SJSA1 (cell line): ENCODE measurements at places on chromosomes 2 and 18. TPM values are rescaled to one million over a fixed set of nuclear protein-coding genes. Genes with fewer than 3 reads are reported as not detected.
A peak's percentile ranks its signal among the peaks of the same experiment; 100 is the strongest.

DNA sequence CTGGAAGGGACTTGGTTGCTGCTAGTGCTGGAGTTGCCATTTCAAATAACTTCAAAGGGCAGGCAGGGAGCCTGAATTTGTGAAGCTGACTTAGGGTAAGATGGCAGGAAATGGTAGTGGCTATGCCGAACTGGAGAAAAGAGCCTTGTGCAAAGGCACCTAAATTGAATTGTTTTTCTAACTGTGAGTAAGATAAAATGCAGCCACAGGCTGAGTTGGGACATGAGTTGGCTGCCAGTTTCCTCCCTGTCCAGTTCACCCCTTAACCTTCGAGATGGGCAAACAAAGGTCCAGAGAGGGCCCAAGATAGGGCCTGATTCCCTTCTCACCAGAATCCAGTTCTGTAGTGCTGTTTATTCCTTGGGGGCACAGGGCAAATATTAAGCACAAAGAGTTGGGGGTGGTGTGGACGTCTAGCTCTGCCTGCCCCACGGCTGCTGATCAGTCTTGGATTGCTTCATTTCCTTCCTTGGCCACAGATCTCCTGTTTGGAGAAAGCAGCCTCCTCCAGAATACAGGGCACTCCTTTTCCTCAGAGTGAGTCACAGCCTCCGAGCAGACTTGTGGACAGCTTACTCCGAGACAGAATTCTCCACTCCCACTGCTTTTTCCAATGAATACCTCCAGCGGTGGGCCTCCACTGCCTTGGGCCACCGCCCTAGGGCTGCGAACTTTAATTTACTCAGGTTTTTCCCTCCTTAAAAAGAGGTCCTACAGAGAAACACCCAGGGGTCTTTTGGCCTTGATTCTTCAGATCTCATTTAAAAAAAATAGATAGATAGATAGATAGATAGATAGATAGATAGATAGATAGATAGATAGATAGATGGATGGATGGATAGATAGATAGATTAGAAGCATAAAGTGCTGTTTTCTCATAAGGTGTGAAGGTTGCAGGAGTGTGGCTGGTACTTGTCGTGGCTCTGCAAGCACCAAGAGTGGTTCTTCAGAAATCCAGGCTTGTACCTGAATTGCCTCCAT lies 18.4 kb upstream of the SLC20A1 start:
- DNase-seq, result peak; percentile 78
- H3K4me3 ChIP-seq, result no peak overlapping the region
- peak overlapping the region; percentile 51 for H3K27ac ChIP-seq
- H3K27me3 ChIP-seq, result no peaks in the 10 kb centered on the region
- H3K4me1 ChIP-seq, result peaks cover 81% of the 10 kb centered on the region
- no peaks in the 10 kb centered on the region for H3K36me3 ChIP-seq

GRCh38 chr2:106363791-106364190 lies 104.4 kb downstream of the RGPD3 start:
- DNase-seq, result no peak
- H3K4me1 ChIP-seq, result no peaks in the 10 kb centered on the region
- no peak overlapping the region for H3K27ac ChIP-seq
- H3K4me3 ChIP-seq, result no peak overlapping the region
- H3K36me3 ChIP-seq, result no peaks in the 10 kb centered on the region
- no peaks in the 10 kb centered on the region for H3K27me3 ChIP-seq

- peaks cover 38% of the 10 kb centered on the region for H3K36me3 ChIP-seq
- H3K4me1 ChIP-seq, result peaks cover 16% of the 10 kb centered on the region
- peak overlapping the region; percentile 87 for H3K4me3 ChIP-seq
- DNase-seq, result no peak
Measured at GRCh38 chr2:210003359-210003758, 921 bp downstream of the RPE start.

DNA sequence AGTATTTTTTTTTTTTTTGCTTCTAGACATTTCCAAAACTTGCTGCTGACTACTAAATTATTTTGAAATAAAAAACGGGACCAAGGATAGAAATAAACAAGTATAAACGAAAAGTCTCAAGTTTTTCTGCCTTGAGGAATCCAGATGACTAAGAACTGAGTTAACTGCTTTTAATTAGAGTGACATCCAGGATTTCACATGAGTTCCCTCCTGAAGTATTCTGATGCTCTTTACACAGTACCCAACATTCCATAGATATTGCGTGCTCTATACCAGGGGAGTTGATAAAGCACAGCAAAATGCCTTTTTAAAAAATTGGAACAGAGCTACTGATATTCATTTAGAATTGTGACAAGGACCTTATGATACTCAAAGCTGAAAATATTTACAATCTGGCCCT lies 618.0 kb downstream of the CCDC85A start:
- H3K27me3 ChIP-seq, result no peaks in the 10 kb centered on the region
- H3K4me3 ChIP-seq, result no peak overlapping the region
- no peaks in the 10 kb centered on the region for H3K36me3 ChIP-seq
- no peak overlapping the region for H3K27ac ChIP-seq

DNA sequence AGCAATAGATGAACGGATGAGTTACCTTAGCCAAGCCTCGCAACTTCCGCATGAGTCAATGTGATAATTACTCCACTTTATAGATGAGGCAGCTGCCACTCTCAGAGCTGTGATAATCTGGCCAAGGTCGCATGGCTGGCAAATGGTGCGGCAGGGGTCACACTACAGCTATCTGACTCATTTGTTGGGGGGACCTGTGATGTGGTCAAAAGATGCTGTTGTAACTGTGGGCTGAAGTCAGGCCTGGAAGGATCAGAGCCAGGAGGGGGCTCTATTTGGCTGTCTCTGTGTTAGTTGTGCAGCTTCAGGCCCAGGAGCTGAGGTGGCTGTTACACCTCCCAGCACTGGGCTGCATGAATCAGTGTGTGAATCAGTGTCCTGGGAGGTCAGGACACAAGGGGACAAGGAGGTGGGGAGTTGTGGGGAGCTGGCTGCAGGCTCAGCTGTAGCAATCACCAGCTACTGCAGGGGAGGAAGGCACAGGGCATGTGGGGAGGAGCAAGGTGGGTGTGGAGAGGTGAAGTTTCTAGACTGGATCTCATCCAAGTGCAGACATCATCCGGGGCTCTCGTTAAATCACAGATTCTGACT lies 33.1 kb downstream of the NGEF start:
- H3K36me3 ChIP-seq, result no peaks in the 10 kb centered on the region
- DNase-seq, result peak; percentile 83
- no peaks in the 10 kb centered on the region for H3K27me3 ChIP-seq
- H3K4me3 ChIP-seq, result no peak overlapping the region
- no peak overlapping the region for H3K27ac ChIP-seq

GRCh38 chr18:59640721-59641120 lies 56.5 kb downstream of the CCBE1 start:
- no peaks in the 10 kb centered on the region for H3K27me3 ChIP-seq
- no peaks in the 10 kb centered on the region for H3K36me3 ChIP-seq
- no peak overlapping the region for H3K4me3 ChIP-seq
- H3K4me1 ChIP-seq, result no peaks in the 10 kb centered on the region
- no peak overlapping the region for H3K27ac ChIP-seq
- DNase-seq, result no peak

- H3K4me1 ChIP-seq, result peaks cover 7% of the 10 kb centered on the region
- H3K36me3 ChIP-seq, result no peaks in the 10 kb centered on the region
- no peak overlapping the region for H3K27ac ChIP-seq
- DNase-seq, result no peak
Measured at GRCh38 chr2:111903930-111904439, 5.6 kb downstream of the MERTK start.

GRCh38 chr18:77187189-77187588 lies 54.6 kb upstream of the MBP start:
- H3K27me3 ChIP-seq, result no peaks in the 10 kb centered on the region
- no peak overlapping the region for H3K4me3 ChIP-seq
- H3K36me3 ChIP-seq, result no peaks in the 10 kb centered on the region
- no peak overlapping the region for H3K27ac ChIP-seq
- no peak for DNase-seq

GRCh38 chr18:30985753-30986152 lies 56.8 kb downstream of the DSC3 start:
- H3K27ac ChIP-seq, result no peak overlapping the region
- no peak overlapping the region for H3K4me3 ChIP-seq
- H3K36me3 ChIP-seq, result no peaks in the 10 kb centered on the region

DNA sequence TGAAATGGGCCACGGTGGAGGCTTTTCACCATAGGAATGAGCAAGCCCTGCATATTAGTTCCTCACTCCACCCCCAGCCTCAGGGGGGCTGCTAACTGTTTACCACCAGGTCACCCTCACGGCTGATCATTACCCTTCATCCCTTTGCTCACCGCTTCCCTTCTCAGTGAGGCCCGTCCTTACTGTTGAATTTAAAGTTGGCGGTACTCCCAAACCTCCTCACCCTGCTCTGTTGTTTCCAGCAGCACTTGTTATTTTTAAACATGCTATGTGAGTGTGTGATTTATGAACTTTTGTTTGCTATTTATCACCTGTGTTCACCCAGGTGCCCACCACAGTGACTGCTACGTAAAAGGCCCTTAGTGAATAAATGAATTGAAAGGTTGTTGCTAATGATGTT lies 243.6 kb downstream of the ZNF407 start:
- H3K27me3 ChIP-seq, result no peaks in the 10 kb centered on the region
- no peak overlapping the region for H3K27ac ChIP-seq
- DNase-seq, result no peak
- peaks cover 11% of the 10 kb centered on the region for H3K4me1 ChIP-seq
- H3K36me3 ChIP-seq, result no peaks in the 10 kb centered on the region

DNA sequence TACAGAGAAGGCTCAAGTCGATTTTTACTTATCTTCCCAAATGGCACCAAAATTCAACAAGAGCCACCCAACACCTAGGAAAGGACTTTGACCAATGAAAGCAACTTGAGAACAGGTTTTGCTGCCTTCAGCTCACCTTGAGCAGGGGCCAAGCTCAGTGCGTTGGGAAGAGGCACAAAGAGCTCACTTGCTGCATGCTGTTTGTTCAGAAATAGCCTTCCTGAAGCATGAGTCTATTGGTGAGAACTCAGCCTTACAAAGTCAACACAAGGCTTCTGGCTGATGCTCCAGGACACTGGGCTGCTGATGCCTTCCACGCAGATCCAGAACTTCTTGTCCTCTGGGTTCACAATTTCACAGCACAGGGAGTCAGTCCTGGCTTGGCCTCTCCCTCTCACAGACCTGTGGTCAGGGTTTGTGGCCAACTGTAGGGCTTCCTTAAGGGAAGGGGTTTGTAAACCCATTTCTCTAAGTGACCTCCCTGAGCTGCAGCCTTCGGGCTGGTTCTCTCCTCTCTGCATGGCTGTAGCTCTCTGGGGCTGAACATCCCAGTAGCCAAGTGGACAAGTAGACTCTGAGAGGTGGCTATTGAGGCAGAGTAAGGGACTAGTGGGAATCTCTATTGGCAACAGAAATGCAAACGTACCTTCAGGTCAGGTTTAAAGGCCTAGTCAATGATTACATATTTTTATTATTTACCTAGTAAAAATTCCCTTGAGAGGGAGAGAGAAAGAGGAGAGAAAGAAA lies 124.7 kb upstream of the GATA6 start:
- DNase-seq, result no peak
- H3K27me3 ChIP-seq, result peaks cover 6% of the 10 kb centered on the region
- no peaks in the 10 kb centered on the region for H3K4me1 ChIP-seq
- H3K4me3 ChIP-seq, result no peak overlapping the region
- H3K36me3 ChIP-seq, result no peaks in the 10 kb centered on the region

DNA sequence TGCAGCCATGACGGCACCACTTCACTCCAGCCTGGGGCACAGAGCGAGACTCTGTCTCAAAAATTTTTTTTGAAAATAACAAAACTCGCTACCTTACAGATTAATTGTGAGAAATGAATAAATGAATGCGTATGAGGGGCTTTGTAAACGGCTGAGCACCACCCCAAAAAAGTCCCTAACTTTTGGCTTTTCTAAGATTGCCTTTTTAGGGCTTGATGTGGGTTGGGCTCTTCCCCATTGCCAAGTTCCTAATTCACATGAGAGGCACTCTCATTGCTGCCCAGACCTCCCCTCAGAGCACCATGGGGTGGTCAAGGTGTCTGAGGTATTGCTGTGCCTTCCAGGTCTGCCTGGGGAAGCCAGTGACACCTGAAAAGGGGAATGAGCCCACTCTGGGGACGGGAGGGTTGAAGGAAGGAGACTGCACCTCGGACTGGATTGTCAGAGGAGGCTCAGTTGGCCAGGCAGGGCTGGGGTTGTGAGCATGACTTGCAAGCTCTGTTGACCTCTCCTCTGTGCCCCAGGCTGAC lies 186.4 kb downstream of the PRKCE start:
- no peak for DNase-seq
- no peaks in the 10 kb centered on the region for H3K4me1 ChIP-seq
- no peak overlapping the region for H3K4me3 ChIP-seq

DNA sequence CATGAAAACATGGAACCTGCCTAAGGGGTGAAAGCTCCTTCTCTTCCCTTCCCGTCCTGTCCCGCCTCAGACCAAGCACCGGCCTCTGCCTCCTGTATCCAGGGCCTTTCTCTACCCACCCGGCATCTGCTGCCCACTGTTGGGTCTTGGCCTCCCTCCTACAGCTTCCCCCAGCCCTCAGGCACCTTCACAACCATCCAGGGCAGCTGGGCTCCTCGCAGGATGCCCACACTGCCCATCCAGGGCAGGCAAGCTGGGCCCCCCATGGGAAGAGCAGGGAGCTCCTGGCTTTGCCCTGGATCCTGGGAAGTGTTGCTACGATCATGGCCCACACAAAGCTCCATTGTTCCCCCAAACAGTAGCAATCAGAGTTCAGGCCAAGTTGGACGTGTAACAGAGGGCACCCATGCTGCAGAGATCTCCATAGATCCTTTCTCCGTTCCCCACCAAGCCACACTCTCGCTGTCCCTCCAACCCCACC lies 206.6 kb downstream of the NDUFA10 start:
- no peak overlapping the region for H3K4me3 ChIP-seq
- H3K27me3 ChIP-seq, result peaks cover 7% of the 10 kb centered on the region; the same call in 1 of the 2 replicates
- H3K36me3 ChIP-seq, result no peaks in the 10 kb centered on the region

DNA sequence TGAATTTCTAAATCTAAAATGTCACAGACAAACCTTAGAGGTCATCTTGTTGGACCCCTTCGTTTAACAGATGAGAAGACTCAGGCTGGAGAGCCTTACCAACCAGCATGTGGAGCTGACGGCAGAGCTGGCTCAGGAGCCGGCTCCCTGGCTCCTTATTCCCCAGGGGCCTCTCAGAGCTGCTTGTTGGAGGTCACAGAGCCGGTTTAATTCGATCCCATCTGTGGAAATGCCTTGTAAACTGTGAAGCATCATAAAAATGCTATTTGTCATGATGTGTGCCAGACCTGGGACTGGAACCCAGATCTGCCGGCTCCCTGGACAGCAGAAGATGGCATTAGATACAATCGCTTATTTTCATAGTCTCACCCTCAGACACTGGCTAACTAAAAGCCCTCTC lies 8.2 kb upstream of the CIB4 start:
- no peaks in the 10 kb centered on the region for H3K4me1 ChIP-seq
- H3K4me3 ChIP-seq, result no peak overlapping the region
- no peaks in the 10 kb centered on the region for H3K36me3 ChIP-seq
- no peak for DNase-seq

GRCh38 chr2:59066787-59067399 lies 825.8 kb upstream of the FANCL start:
- DNase-seq, result no peak
- H3K27me3 ChIP-seq, result no peaks in the 10 kb centered on the region
- no peak overlapping the region for H3K27ac ChIP-seq
- H3K4me1 ChIP-seq, result no peaks in the 10 kb centered on the region

- H3K4me1 ChIP-seq, result peaks cover 11% of the 10 kb centered on the region
- no peak for DNase-seq
- H3K36me3 ChIP-seq, result peaks cover 32% of the 10 kb centered on the region
- peak overlapping the region; percentile 90; the same call in 1 of the 2 replicates for H3K27ac ChIP-seq
- H3K4me3 ChIP-seq, result peak overlapping the region; percentile 64
- H3K27me3 ChIP-seq, result no peaks in the 10 kb centered on the region
Measured at GRCh38 chr2:74957886-74958273, 563 bp upstream of the POLE4 start.

The NFU1 gene
- 51.2 and 140 TPM in 2 replicates for total RNA-seq

The CFLAR gene
- 70.4 and 79.7 TPM in 2 replicates for total RNA-seq

The SERPINB10 gene
- total RNA-seq, result 1.7 TPM in 1 of 2 replicates, not detected in the other

The SLC40A1 gene
- 0.87 TPM in 1 of 2 replicates, not detected in the other for total RNA-seq

The GKN2 gene
- not detected in 2 replicates for total RNA-seq

The C2orf80 gene
- total RNA-seq, result not detected in 2 replicates

The ANTXR1 gene
- total RNA-seq, result 19.4 and 30.8 TPM in 2 replicates
